Gastrocnemius medialis (tissue), 4 donors: ENCODE measurements at places on chromosomes 11 and 22.
A peak's percentile ranks its signal among the peaks of the same experiment; 100 is the strongest.

DNA sequence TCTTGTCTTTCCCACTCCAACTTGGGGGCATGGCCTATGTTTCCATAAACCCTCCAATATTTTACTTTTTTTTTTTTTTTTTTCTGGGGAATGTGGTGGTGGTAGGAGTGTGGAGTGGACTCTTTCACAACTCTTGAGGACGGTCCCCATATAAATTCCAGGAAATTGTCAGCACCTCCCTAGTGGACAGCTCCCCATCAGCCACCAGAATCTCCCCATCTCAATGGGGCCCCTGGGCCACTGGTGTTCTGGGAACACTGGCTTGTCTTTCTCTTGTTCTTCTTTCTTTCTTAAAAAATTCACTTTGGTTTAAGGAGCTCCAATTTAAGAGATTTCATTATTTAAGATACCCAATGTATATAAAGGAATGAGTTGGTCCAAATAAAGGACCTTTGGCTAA is 74.1 kb downstream of the ADM start:
- DNase-seq, result no peak

- DNase-seq, result no peak
Observed at GRCh38 chr11:21640491-21640890, 552.4 kb upstream of the ANO5 start.

GRCh38 chr11:95337175-95337957 is 106.4 kb upstream of the SESN3 start:
- DNase-seq, result peak; percentile 14

DNA sequence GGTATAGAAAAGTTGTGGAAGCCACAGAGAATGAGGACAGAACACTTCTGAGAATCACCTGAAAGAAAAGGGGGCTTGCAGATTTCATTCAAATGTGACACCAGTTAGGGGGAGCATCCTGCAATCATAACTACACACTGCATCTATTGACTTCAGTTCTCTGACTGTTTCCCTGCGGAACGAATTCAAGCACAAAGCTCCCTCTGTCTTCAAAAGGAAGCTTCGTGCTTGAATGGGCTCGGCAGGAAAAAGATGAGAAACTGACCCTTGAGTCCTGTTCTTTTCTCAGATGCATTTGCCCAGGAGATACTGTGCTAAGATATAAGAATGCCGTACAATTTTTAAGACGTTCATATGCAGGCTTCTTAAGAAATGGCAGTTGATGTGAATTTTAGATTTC is 2000.4 kb upstream of the RAG2 start:
- no peak for DNase-seq

DNA sequence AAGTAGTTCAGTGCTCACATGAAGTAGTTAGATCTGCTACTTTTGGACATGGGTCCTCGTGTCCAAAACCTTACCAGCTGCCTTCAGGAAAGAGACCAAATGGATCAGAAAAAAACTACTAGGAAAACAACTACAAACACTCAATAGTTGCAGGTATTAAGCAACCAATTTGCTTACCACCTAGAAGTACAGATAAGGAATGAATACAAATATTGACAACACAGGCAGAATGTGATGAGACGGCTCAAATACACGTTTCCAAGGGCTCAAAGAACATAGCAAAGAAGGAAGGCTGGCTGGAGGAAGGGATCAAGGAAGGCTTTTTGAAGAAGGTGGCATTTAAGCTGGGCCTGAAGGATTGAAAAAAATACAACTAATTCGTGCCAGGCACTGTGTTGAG is 41.8 kb downstream of the NRXN2 start:
- no peak for DNase-seq

GRCh38 chr11:107457205-107457557 is 444 bp downstream of the CWF19L2 start:
- DNase-seq, result no peak

- no peak for DNase-seq
Observed at GRCh38 chr11:81497202-81497804, 1236.4 kb downstream of the FAM181B start.

GRCh38 chr22:42816336-42816735 is 40.7 kb downstream of the ARFGAP3 start:
- no peak for DNase-seq

DNA sequence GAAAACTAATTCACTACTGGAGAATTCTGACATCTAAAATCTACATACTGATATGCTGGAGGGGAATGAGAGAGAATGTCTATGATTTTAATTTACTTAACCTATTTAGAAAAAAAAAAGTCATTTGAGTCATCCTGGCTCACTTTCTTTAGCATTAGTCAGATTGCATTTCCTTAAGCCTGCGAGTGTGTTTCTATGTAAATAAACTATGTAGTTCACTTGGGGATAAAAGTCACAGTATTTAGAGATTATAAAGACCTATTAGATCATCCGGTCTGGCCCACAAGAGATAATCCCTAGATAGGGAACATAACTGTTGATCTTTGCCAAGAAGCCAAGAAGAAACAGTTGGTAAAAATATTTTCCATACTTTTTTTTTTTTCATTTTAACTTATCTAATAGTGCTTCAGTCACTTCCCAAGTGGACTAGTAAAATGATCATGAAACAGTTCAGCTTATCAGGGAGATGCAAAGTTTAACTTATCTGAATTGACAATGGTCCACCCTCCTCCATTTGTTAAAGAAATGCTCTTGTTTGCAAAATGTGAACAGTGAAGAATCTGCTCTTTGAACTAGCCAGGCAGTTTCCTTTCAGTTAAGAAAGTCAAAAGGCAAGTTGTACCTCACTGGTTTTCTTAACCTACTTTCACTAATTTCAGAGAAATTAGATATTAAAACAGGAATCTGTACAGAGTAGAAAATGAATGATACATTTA is 21.2 kb upstream of the BLID start:
- no peak for DNase-seq

DNA sequence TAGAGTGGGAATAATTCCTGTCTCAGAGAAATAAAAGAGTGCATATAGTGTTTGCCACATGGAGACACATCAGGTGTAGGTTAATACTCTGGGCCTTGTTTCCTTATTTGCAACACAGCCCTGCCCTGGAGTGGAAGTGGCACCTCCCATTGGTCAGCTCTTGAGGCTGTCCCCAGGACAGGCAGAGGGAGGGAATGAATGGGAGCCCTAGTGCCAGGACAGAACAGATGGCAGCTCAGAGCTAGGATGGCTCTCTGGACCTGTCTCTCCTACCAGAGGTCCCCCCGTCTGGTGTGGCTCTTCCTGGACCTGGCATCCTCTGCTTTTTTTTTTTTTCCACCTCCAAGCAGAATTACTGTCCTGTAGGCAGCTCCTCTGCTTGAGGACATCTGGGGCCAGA is 35.6 kb downstream of the LIMK2 start:
- DNase-seq, result no peak

DNA sequence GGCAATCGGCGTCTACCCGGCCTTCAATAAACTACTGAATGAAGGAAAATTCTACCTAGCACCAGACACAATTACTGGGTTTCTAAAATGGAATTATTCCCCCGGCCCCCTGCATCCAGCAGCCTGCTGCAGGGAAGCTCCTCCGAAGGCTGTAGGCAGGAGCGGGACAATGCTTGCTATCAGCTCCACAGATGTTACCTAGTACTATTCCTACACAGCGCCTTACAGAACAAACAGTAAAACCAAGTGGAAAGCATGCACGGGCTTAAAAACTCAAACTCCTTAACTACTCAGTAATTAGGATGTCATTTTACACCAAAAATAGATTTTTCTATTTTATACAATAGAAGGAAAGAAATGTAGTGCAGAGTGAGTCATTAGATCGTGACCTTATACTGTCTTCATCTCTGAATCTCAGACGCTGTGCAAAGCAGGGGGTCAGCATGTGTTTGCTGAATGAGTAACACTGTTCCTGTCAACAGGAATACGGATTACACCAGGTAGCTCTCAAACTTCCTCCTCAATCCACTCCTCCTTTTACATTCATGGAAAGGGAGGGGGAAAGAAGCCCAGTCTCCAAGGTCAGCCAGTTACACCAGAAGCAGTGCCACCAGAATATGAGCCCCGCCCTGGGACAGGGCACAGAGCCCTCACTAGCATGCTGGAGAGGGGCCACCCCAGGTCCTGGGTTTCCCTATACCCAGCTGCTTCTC is 74.9 kb downstream of the PACSIN2 start:
- DNase-seq, result no peak

GRCh38 chr22:30607300-30607930 is 441 bp downstream of the TCN2 start:
- DNase-seq, result no peak
